ENCODE measurements at places on chromosomes 2 and 18.

GRCh38 chr2:174673876-174674275 is 76.3 kb upstream of the WIPF1 start:
- no peak for DNase-seq

- no peak for DNase-seq
These were observed 534.9 kb downstream of the SLC4A3 start for GRCh38 chr2:220162320-220162719.

GRCh38 chr2:46010925-46011490 is 286.2 kb upstream of the EPAS1 start:
- DNase-seq, result peak; percentile 38

- DNase-seq, result no peak
These were observed 592.1 kb downstream of the XIRP2 start for GRCh38 chr2:167480232-167480985.

GRCh38 chr2:41914936-41915335 is 132.9 kb upstream of the PKDCC start:
- no peak for DNase-seq

DNA sequence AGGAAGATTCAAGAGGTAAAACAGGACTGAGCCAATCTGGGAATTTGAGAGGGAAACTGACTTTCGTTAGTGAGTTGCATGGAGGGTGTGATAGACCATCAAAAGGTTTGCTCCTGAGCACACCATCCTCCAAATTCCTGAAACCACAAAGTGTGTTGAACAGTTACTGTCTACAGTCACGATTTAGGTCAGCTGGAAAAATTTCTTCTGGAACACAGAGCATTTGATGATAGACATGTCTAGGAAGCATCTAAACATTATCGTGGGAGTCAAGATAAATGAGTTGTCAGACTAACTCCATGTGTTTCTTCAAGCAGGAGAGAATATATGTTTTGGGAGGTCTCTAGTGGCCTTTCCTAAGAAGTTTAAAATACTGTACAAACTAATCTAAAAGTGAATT is 449.4 kb upstream of the SLC14A2 start:
- DNase-seq, result no peak
